ENCODE measurements at places on chromosomes 5 and 9.

- peak; percentile 26 for DNase-seq
Measured at GRCh38 chr5:181053488-181054121, 13.5 kb downstream of the BTNL9 start.

DNA sequence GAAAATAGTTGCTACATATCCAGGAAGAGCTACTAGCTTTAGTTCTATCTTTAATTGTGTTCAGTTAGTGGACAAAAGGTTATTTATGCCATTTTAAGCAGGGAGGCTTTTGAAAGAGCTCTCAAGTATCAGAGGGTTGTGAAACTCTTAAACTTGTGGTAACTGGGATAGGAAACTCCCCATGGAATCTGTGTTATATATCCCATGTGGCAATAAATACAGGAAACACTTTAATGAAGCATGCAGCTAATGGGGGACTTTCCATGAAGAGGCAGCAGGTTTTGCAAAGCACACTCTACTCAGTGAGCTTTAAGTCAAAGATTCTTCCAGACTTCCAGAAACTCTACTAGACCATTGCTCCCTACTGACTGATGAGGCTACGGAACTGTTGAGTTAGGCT lies 805.0 kb upstream of the C9orf72 start:
- no peak for DNase-seq

GRCh38 chr5:172059661-172060100 lies 53.2 kb upstream of the FBXW11 start:
- DNase-seq = no peak

DNA sequence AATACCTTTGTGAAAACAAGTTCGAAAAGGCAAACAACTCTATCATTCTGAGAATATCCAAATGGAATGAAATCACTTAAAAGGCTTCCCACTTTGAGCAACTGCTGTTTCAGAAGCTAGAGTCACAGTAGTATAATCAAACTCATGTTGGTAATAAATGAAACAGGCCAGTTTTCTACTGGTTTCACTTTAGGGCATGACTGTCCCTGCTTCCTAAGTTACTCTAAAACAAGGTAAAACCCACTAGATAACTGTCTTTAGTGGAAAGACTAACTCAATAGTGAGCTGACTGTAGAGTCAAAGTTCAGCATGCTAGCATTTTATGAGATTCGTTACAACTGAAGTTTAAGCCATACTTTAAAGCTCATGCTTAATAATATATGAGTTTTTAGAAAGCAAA lies 6.0 kb downstream of the CDC26 start:
- no peak for DNase-seq

- no peak for DNase-seq
Measured at GRCh38 chr9:113556877-113557593, 93.5 kb downstream of the RGS3 start.

- DNase-seq = no peak
Measured at GRCh38 chr5:112996830-112997374, 20.3 kb downstream of the DCP2 start.

DNA sequence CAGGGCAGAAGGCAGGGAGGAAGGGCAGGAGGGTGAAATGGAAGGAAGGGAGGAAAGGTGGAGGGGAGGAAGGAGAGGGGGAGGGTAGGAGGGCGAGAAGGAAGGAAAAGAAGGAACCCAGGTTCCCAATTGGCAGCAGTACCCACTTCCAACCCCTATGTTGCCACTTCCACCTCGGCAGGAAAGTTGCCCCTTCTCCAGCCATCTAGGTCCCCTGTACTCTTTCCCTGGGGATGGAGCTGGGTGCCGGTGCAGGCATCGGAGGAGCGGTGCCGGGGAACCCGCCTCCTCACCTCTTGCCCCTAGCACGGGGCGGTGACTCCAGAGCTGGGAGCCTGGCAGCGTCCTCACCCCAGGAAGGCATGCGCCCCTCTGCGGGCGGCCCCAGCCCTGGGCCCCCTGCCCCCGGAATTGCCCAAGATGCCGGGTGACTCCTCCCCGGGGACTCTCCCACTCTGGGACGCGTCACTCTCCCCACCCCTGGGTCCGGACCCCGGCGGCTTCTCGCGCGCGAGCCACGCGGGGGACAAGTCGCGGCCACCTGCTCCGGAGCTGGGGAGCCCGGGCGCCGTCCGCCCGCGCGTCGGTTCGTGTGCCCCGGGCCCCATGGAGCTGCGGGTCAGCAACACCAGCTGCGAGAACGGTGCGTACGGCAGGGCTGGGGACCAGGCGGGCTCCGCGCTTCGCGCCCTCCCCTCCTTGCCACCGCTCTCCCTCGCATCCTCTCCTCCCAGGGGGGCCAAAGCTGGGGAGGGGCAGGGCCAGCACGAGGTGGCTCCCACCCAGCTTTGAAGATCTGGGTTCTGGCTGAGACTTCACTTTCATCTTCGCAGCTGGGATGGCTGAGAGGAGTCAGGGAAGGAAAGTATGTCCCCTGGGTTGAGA lies at the start of gene NIPAL4:
Gene NIPAL4 (plus strand): TSS at position 499 of the 885 bp plus-strand sequence. CDS start 108 bp downstream, at position 607.
- DNase-seq = no peak

DNA sequence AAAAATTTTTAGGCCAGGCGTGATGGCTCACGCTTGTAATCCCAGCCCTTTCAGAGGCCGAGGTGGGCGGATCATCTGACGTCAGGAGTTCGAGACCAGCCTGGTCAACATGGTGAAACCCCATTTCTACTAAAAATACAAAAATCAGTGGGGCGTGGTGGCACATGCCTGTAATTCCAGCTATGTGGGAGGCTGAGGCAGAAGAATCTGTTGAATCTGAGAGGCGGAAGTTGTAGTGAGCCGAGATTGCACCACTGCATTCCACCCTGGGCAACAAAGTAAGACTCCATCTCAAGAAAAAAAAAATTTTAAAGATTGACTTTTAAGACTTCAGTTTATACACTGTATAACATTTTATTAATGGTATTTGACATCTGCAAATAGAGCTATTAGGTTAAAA lies 60.1 kb upstream of the GNAQ start:
- no peak for DNase-seq

DNA sequence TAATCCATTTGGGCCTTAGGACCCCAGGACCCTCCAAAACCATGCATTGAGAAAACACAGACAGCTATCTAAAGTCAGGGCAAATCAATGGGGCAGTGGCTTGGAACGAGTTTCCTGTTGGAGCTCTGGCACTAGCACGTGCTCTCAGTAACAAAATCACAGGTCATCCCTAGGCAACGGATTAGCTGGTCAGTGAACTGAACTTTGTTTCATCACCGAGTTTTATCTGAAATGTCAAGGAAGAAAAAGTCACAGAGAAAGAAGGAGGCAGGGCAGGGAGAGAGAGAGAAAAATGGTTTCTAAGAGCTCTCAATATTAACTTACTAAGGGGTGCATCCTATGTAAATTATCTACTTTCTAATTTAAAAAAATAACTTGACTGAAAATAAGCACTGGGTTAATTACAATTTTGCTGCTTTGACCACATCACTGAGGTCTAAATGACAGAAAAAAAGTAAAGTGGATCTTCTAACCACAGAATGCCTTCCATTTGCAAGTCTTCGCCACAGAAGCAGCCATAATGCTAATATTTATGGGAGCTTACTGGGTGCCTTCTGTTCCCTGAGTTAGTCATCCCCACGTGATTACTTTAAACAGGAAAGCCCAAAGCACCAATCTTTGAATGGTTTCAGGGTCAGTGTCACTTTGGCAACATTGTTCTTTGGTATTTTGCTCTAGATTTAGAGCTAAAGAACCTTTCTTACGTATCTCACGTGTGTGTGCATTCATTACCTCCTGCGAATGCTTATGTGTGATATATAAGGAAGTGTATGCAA lies 503.9 kb downstream of the RASEF start:
- DNase-seq = no peak

DNA sequence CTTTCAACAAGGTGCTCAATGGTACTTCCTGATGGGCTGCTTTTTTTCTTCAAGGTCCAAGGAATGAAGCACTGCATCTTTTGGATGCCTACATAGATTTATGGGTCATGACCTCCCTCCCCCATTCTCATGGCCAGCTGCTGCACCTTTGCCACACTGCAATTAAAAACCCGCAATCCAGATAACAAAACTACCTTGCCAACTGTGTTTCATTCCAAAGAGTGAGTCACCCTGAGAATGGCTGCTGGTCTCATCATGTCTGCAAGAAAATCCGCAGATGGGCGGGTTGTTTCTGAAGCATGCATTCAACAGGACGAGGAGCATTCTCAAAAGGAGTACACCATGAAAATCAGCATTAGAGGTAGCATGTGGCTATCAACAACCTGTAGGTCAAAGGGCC lies 139.8 kb downstream of the ELAVL2 start:
- DNase-seq = no peak

DNA sequence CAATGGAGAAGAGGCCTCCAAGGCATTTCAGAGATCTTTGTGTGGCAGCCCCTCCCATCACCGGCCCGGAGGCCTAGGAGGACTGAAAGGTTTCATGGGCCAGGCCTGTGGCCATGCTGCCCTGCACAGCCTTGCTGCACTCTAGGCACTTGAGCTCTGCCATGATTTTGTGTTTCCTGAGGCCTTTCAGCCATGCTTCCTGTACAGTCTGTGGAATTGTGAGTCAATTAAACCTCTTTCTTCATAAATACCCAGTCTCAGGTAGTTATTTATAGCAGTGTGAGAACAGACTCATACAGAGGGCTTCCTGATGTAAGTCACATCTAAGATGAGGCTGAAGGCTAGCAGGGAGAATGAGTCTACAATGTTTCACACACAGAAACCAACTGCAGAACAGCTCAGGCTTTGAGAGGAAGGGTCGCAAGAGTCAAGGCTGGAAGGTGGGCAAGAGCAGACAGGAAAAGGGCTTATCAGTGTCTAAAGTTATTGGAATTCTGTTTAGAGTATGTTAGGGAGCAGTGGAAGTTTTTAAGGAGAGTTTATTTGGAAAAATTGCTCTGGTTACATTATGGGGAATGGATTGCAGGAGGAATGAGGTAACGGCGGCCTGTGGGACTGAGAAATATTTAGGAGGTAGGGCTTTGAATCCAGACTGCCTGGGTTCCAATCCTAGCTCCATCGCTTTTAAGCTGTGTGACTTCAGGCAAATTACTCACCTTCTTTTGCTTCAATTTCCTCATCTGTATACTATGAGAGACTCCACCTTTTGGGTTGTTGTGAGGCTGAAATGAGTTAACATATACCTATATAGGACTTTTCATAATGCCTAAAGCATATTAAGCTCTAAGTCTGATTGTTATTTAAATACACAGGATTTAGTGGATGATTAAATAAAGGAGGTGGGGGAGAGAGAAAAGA lies 291.2 kb downstream of the CWC27 start:
- no peak for DNase-seq

- DNase-seq = no peak
Measured at GRCh38 chr5:108505608-108506007, 123.7 kb upstream of the FBXL17 start.

DNA sequence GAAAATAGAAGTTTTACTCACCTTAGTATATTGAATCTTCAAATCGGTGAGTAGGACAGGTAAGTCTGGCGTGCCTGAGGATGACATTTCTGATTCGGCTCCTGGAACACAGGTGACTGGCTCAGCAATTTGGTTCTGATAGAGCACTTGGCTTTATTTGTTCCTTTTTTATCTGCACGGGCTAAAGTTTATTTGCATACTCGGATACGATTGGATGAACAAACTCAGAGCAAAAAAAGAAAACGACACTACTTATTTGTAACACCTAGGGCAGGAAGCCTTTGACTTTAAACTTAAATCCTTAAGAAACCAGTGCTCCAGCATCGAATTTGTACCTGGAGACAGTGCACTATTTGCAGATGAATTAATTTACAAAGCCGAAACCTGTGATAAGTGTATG lies at the start of gene ALDH1A1:
Gene ALDH1A1 (minus strand): TSS at position 140 of the 400 bp plus-strand sequence. CDS start 53 bp downstream, at position 87.
- DNase-seq = peak; percentile 89

DNA sequence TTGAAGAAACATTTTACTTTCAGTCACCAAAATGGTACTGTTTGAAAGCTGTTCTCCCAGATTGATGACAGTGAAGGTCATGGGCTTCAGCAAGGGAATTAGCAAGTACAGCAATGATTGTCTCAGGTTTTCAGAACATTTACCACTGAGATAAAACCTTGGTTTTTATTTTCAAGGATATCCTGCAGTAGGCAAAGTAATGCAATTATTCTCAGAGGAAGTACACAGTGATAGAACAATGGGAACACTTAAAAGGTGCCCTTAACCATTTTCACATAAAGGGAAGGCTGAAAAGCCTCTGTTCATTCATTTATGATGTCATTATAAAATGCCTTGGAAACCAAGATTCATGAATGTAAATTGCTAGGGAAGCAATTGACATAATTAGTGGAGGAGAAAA lies 471.8 kb upstream of the ACO1 start:
- no peak for DNase-seq

DNA sequence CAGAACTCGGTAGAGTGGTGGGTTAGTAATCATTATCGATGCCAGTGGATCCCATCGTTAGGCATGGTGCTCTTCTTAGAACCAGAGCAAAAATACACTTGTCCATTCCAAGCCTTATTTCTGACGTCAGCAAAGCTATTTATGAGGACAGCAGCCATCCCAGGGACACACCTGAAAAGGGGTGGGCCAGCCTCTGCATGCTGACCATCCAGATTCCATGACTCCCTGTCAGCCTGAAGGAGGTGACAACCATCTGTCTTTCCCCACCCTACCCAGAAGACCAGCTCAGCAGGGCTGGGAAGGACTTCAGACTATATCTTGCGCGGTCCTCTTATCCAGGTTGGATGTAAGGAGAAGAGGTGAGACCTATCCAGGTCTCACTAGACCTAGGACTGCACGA lies 5.7 kb upstream of the NIPAL4 start:
- no peak for DNase-seq

DNA sequence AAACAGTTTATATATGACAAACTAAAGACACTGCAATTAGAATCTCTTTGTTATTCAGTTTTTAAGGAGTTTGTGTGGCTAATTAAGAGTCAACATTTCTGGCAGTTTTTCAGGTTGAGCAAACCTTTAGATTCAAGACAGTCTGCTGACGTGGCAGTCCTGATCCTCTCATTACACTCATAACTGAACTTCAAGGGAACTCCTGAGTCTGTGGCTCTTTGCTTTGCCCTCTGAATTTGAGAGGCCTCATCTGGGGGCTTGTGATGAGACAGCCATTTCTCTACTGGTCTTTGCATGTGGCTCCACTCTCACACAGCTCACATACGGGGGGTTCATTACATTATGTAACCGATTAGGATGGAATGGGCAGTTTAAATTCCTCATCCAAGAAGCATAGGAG lies 182.9 kb upstream of the MEF2C start:
- no peak for DNase-seq

DNA sequence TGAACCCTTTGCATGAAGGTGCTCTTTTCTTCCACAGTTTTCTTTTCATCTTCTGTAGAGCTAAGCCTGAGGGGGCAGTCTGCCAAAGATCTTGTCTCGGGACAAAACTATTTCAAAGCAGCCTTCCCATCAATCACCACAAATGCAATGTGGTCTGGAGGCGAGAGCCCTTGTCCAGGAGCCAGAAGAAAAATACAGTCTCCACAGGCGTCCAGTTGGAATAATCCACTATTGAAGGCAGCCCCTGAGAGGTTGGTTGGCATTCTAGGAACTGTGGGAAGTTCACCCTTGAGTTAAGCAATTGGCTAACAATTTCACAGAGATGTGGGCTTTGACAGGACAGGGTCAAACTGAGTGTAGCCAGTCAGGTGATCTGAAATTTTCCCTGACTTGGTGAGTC lies 72.0 kb downstream of the SEMA6A start:
- DNase-seq = no peak

DNA sequence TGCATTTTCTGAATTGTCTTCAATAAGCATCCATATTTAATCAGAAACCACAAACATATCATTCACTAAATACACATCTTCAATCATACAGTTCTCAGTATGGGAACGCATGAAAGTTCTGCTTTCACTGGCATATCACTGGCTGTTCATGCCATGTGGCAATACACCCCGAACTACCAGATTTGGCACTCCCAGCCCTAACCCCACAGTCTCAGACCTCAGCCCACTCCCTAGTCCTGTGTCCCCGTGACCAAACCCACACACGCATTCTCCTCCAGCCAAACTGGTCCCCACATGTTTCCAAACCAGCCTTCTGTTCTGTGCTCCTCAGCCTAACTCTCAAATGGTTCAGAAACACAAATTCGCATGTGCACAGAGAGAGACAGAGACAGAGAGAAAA lies 20.6 kb downstream of the KCNMB1 start:
- DNase-seq = no peak
